AG04449 (cell line): ENCODE measurements at places on chromosomes 13 and 19.

GRCh38 chr19:11507370-11508078 is 1.9 kb upstream of the ZNF653 start:
- no peak for DNase-seq

DNA sequence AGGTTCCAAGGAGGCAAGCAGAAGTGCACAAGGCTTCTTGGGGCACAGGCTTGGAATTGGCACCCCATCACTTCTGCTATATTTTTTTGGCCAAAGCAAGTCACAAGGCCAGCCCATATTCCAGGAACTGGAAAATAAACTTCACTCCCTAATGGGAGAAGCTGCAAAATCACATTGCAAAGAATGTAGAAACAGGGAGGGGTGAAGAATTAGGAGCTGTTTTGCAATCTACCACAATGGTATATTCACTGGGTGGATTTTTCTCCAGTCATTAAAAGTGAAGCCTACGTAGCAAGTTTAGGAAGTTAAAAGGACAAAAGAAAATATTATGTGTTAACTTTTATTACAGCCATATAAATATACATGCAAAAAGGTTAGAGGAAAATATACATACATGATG is 464.8 kb downstream of the COG6 start:
- DNase-seq = no peak

DNA sequence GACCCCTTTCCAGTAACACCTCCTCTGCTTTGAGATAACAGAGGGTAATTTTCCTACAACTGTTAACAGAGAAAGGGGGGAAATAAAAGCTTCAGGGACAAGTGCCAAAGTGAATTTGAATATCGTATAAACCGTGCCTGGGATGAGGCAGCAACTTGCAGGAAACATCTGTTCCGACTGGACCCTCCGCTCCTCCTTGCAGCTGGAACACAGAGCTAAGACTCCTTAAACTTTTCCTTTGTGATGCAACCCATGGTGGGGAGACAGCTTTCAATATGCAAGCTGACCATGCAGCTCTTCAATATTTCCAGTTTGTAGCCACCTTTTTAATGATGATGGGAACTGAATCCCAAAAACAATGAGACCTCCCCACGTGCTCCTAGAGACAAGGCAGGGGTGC is 432.6 kb downstream of the ZNF536 start:
- DNase-seq = no peak

DNA sequence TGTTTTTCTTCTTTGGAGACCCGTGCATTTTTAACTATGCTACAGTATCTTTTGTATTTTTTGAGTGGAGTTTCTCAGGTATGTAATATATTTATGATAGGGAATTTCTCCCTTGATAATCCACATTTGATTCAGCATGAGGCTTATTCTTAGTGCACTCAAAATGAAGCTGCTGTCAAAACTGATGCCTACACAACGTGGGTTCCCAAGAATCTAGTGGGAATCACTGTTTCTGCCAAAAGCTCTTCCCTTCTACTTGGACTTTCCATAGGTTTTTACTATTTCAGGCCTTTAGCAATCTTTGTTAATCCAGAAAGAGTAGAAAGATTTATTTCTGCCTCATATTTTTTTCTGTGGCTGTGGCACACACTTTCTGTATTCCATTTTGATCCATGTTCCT is 1003.7 kb downstream of the SLITRK5 start:
- DNase-seq = no peak

DNA sequence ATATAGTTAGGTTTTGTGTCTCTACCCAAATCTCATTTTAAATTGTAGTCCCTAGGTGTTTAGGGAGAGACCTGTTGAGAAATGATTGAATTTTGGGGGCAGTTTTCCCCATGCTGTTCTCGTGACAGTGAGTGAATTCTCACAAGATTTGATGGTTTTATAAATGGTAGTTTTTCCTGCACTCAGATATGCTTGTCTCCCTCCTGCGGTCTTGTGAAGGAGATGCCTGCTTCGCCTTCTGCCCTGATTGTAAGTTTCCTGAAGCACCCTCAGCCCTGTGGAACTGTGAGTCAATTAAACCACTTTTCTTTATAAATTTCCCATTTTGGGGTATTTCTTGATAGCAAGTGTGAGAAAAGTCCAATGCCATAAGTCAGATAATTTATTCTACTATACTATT is 1977.5 kb upstream of the PCDH20 start:
- DNase-seq = no peak
